ENCODE measurements at places on chromosomes 4 and X.

- no peak for DNase-seq
These were observed 175.7 kb upstream of the BCOR start for GRCh38 chrX:40273356-40274050.

- DNase-seq, result no peak
These were observed 8.2 kb upstream of the ZRSR2 start for GRCh38 chrX:15781961-15782699.

GRCh38 chr4:139576219-139576618 is 20.2 kb upstream of the SETD7 start:
- no peak for DNase-seq

GRCh38 chr4:98383431-98384106 is 122.4 kb downstream of the RAP1GDS1 start:
- DNase-seq, result no peak

- DNase-seq, result no peak
These were observed 251.5 kb downstream of the GPM6A start for GRCh38 chr4:175560604-175561003.

GRCh38 chrX:44568196-44568595 is 25.5 kb upstream of the FUNDC1 start:
- DNase-seq, result no peak

GRCh38 chr4:173505924-173506518 is 24.0 kb downstream of the HAND2 start:
- DNase-seq, result no peak

DNA sequence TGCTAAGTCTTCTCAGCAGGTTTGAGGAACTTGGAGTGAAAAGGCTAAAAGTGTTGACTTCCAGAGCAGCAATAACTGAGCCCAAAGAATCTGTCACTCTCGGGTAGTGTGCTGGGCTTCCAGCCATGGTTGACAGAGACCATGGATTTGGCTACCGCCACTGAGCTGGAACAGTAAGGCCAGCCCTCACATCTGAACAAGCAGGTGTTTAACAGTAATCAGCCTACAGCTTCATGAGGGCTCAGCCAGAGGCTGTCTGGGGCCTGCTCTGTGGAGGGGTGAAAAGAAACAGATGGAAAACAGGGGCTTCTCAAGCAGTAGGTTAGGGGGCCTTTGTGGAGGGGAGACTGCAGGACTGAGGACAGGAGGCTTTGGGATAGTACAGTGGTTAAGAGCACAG is 14.9 kb downstream of the RASL11B start:
- DNase-seq, result no peak

DNA sequence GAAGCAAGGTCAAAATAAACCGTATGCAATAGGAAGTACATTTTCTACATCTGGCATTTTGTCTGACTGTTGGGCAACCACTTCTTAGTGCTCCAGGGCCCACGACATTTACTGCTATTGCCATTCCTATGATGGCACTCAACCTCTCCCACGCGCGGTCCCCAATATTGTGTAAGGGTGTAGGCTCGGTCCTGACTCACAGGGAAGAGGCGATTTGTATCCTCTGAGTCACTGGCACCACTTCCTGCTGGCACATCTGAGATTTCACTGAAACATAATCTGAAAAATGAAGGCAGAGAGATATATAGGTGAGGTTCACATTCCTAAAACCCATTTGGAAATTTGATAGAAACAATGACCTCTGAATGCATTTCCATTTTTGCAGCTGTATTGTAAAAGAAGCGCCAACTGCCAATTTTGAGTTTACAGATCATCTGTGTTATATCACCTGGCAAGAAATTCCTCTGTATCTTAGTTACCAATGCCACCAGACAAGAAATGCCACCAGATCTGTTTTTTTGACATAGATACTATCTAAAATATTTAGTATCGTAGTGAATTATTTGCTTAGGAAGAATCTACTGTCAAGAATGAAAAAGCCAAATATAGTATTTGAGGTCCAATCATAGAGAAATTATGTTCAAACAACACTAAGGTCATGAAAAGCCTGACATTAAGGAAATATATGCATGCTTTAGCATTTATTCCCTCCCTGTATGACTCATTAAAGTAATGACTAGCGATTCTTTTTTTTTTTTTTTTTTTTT is 9.8 kb downstream of the EREG start:
- no peak for DNase-seq

DNA sequence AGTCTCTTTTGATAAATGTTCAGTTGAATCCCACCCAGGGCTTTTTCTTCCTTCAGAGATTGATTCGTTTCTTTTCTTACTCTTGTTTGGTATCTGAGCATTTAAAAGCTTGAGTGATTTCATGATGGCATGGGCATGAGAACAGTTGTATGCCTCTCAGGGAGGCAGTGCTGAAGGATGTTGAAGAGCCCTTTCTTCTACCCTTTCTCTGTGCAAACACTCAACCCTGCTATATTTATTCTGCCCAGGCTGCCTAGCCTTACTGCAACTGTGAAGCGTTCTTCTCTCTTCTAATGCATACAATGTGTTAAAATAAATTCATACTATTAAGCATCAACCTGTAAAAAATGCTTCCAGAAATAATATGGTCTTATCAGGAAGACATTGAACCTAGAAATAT is 367.6 kb upstream of the LCORL start:
- no peak for DNase-seq

DNA sequence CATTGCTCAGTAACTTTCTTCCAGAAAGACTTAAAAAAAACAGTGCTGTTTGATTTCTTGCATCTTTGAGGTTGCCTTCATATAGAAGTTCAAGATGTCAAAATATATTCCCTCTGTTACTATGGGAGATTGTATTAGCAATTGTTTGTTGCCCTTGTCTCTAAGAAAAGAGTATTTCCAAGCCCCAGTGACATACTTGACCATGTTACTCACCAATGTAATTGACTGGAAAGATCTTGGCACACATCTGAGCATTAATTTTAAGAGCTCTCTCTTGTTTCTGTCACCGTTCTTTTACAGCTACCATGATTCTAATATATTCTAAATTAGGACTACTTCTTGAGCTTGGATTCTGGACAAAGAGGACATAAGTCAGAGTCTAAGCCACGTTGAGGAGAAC is 902.7 kb upstream of the EPHA5 start:
- DNase-seq, result no peak

- DNase-seq, result no peak
These were observed 605.0 kb downstream of the GABRG1 start for GRCh38 chr4:45518832-45519231.

DNA sequence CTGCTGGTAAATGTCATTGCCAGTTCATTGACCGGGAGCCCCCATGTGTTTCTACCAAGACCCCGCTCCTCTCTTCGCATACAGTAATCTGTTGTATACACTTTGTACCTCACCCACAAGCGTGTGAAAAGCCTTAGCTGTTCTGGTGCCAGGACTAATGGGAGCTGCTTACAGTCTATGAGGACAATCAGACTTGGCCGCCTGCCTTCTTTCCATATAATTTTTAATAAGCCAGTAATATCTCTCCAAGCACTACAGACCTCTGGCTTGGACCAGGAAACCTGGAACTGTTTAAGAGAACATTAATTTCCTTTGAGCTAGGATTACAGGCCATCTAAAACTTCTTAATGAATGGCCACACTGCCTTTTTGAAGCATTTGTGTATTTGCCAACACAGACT is 149.7 kb upstream of the MSX1 start:
- no peak for DNase-seq

DNA sequence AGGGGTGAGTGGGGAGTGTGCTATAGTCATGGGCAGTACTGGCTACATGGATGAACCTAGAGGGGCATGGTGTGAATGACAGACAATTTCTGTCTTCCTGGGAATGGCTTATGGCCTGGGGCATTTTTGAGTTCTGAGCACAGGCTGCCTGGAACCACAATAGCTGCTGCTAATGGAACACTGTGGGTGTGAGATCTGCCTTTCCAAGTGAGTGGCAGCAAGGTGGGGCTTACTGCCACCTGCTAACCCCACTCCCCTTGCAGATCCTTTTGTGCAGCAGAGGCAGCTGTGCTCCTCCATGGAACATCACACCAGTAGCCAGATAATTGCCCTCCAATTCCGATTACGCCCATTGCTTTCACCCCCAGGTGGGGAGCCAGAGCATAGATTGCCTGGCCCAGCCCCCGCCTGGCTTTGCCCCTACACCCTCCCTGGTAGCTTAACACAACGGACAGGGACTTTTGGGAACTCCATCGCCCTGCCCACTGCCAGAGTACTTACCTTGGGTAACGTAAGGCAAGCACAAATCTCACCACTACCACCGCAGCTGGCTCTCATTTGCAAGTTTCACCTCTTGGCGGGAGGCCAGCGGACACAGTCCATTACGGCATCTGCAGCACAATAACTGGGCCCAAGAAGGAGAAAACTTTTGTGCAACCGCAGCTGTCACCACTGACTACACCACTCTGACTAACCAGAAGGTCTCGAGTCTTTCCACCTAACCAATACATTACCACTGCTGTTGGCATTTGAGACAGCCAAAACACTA is 421.2 kb upstream of the NWD2 start:
- DNase-seq, result no peak

DNA sequence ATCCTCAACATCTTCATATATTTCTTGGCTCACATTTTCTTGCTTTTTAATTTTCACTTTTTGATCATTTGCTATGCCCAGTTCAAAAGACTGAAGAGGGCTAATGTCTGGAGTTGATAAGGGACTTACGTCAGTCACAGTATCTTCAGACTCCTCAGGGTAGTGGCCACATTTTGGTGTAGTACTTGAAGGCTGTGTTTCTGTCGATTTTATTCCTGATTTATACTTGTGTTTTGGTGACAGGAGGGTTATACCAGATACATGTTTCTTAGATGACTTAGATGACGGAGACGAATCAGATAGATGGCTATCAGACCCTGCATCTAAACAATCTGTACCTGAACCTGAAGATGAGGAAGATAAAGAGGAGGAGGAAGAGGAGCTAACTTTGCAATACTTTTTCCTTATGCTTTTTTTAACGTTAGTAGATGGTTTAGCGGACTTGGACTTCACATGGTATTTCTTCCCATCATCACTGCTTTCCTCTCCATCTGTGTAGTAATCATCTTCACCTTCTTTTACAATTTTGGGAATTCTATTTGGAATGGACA is 13.4 kb downstream of the CFAP97 start:
- DNase-seq, result no peak

- DNase-seq, result no peak
These were observed 68.2 kb downstream of the MRPL1 start for GRCh38 chr4:77930876-77931275.

- no peak for DNase-seq
These were observed 26.9 kb upstream of the PASD1 start for GRCh38 chrX:151536571-151536970.

- DNase-seq, result no peak
These were observed 167.3 kb downstream of the PJA1 start for GRCh38 chrX:68997911-68998310.

DNA sequence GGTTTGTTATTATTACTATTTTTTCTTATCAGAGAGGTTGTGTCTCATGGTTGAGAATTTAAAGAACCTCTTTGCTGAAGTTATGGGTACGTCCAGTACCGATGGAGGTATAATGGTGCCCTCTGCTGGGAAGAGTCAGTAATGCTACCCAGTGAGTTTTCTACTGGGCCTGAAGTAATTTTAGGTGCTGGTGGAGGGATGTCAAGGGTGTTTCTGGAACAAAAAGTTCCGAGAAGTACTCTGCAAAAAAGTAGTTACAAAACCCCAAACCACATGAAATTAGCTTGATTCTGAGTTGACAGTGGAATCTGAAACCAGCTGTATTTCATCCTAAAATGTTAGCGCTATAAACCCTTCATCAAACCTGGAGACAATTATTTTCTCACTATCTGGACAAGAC is 102.5 kb upstream of the MID1 start:
- peak; percentile 18 for DNase-seq

DNA sequence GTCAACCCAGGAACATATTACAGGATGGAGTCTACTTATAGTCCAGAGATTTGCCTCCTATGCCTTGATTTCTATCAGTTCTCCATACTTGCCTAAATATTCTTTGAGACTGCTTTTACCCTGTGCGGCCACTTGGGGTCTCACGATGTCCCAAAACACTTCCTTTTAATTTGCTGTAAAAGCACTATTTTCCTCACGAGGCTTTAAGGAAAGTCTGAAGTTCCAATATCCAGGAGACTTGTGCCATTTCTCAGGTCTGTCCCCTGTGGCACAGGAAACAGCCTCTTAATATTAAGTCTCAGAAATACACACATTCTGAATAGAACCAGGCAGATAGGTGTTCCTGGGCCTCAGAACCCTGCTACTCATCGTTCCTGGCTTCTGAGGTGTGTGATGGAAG is 142.9 kb downstream of the TMEM164 start:
- DNase-seq, result peak; percentile 4

- DNase-seq, result no peak
These were observed 10.6 kb downstream of the PBDC1 start for GRCh38 chrX:76183289-76184049.

GRCh38 chrX:1593286-1594271 is 2.2 kb downstream of the AKAP17A start:
- DNase-seq, result no peak

DNA sequence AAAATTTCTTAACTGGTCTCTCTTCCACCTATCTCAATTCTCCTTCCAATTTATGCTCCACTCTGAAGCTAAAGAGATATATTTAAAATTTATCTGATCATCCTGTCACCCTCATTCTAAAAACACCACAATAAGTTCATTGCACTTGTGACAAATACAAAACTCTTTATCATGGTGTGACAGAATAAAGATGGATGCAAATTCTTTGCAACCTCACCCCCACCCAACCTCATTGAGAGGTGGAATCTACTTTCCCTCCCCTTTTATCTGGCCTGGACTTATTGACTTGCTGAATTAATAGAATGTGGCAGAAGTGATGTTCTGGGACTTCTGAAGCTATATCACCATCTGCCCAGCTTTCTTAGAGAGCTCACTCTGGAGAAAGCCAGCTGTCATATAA is 46.5 kb downstream of the IDS start:
- DNase-seq, result no peak

DNA sequence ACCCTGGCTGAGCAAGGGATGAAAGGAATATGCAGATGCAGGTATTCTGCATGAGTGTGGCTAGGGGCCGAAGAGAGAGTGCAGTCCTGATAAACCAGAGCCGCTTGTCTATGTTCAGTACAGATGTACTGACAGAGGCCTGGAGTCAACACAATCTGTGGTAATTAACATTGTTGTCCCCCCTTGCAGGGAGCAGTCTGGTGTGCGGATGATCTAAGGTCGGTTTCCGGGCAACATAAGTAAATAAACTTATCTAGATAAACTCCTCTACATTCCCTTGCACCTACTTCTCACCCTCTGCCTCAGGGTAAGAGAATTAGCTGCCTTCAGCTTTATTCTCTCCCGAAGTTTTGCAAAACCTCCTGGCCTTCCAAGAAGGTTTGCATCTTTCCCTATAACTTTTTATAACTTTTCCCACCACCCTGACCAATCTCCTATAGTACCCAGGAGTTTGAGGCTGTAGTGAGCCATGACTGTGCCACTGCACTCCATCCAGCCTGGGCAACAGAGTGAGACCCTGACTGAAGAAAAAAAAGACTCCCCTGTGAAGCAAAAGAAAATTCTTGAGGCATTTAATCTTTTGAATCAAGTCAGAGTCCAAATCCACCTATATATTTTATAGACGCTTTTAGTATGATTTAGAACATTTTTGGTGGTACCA is 26.6 kb downstream of the SNX25 start:
- DNase-seq, result no peak

Measured in activated CD4-positive, alpha-beta T cell treated with anti-CD3 and anti-CD28 coated beads for 24 hours (primary cell).